CD8-positive, alpha-beta memory T cell (primary cell): ENCODE measurements at places on chromosomes 1 and 21. TPM values are rescaled to one million over a fixed set of nuclear protein-coding genes. Genes with fewer than 3 reads are reported as not detected.

DNA sequence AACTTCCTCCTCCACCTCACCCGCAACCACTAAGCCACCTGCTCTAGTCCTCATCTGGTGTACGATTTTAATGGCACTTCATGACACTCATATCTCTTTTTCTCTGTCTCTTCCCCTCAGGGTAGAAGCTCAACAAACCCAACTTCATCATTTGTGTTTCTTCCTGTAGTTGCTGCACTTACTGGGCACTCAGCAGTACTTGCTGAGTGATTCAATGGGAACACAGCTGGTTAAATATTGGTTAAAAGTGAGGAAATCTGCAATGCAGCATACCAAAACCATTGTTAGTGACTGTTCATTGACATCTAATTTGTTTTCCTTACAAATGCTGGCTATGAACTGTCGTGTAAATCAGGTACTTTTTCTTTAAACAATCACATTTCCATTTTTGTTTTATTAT lies 541.1 kb upstream of the PRMT6 start:
- H3K4me1 ChIP-seq, result no peaks in the 10 kb centered on the region
- DNase-seq, result no peak
- H3K27me3 ChIP-seq, result no peaks in the 10 kb centered on the region

GRCh38 chr1:17606826-17607440 lies 67.4 kb downstream of the ARHGEF10L start:
- no peaks in the 10 kb centered on the region for H3K36me3 ChIP-seq
- no peak overlapping the region for H3K4me3 ChIP-seq
- H3K4me1 ChIP-seq, result no peaks in the 10 kb centered on the region
- H3K27me3 ChIP-seq, result no peaks in the 10 kb centered on the region

Gene DNAJC28
- 0.60 TPM for total RNA-seq

DNA sequence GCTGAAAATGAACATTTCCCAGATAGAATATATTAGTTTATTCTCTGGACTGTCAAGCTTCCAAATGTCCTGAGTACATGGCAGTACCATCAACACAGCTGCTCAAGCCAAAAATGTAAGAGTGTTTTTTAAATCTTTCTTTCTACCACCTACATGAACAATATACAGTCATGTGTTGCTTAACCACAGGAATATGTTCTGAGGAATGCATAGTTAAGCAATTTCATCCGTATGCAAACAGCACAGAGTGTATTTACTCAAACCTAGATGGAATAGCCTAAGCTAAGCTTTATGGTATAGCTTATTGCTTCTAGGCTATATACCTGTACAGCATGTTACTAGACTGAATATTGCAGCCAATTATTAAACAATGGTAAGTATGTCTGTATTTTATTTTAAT lies 561.9 kb upstream of the ADGRL4 start:
- no peaks in the 10 kb centered on the region for H3K36me3 ChIP-seq
- no peak for DNase-seq
- H3K4me1 ChIP-seq, result no peaks in the 10 kb centered on the region
- no peak overlapping the region for H3K27ac ChIP-seq

DNA sequence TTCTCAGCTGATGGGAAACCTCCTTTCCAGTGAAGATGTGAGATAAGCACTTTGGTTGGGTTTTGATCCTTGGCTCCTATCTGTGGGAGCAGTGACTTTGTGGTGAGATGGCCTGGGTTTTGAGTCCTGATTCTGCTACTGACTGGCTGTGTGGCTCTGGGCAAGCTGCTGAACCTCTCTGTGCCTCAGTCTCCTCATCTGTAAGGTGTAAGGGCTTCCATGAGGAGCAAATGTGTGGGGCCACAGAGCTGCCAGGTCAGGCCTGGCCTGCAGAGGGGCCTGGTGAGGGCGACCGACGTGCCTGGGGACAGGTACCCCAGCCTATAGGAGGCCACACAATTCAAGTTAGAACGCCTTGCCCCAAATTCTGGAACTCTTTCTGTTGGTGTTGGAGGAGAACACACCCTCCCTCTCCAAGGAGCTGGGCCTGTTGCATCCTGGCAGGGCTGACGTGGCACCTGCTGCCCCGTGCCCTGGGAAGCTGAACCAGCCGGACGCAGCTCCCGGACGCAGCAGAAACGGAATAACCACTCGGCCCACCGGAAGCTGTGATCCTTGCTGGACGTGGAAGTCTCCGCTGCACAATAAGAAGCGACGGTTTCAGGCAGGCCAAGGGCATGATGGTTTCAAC lies 62.7 kb downstream of the AGPAT3 start:
- no peak overlapping the region for H3K4me3 ChIP-seq
- no peaks in the 10 kb centered on the region for H3K27me3 ChIP-seq
- H3K27ac ChIP-seq, result no peak overlapping the region
- H3K36me3 ChIP-seq, result peaks cover 5% of the 10 kb centered on the region

- peaks cover 13% of the 10 kb centered on the region for H3K27me3 ChIP-seq
- no peak overlapping the region for H3K27ac ChIP-seq
- H3K4me1 ChIP-seq, result no peaks in the 10 kb centered on the region
- no peaks in the 10 kb centered on the region for H3K36me3 ChIP-seq
Observed at GRCh38 chr1:13583966-13584791, 547 bp downstream of the PDPN start.
